ENCODE measurements at places on chromosomes 6 and 20.

GRCh38 chr6:167148021-167148420 lies 9.8 kb downstream of the GPR31 start:
- no peak for DNase-seq

- DNase-seq = no peak
Measured at GRCh38 chr20:14193885-14194284, 143.5 kb downstream of the FLRT3 start.

GRCh38 chr6:67736816-67737215 lies 898.3 kb upstream of the ADGRB3 start:
- DNase-seq = no peak

DNA sequence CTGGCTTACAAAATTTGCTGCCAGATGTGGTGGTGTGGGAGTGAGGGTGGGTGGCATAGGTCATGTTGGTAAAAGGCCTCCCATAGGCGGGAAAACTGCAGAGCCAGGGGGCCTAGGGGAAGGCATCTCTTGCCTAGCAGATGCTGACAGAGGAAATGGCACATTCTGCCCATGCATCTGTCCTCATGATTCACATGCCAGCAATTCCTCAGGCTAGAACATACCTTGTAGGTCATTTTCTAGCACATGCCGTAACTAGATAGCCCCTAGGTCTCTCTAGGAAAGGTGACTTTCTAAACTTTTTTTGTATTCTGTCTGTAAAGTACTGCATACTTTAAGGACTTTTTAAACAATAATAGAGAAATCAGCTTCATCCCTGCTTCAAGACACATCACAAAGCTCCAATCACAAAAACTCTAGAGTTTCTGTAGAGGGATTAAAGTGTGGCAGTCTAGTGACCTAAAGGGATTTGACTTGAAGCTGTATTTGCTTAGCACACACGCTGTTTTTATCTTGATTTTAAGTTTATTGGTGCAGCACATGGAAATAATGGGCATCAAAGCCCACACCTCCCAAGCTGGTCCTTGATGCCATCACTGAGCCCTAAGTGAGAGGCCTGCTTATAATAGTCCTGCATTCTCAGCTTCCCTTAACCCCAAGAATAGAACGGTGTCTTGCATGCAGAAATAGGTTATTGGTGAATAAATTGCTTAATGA lies 55.2 kb downstream of the ANKEF1 start:
- no peak for DNase-seq

DNA sequence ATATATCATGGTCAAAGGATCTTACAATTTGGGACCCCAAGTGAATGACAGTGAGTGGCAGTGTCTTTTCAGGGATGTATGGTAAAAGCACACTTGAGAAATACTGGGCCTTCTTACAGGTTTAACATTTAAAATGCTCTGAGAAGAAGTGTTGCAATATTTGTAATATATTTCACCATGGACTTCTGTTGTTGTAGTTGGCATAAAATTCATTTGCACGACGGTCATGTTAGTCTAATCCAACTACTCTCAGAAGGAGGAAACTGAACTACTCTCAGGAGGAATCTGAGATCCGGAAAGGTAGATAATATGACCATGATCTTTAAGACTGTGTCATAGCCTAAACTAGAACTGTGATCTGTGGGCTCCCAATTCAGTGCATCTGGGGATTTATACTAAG lies 700.1 kb downstream of the HDGFL1 start:
- DNase-seq = no peak

DNA sequence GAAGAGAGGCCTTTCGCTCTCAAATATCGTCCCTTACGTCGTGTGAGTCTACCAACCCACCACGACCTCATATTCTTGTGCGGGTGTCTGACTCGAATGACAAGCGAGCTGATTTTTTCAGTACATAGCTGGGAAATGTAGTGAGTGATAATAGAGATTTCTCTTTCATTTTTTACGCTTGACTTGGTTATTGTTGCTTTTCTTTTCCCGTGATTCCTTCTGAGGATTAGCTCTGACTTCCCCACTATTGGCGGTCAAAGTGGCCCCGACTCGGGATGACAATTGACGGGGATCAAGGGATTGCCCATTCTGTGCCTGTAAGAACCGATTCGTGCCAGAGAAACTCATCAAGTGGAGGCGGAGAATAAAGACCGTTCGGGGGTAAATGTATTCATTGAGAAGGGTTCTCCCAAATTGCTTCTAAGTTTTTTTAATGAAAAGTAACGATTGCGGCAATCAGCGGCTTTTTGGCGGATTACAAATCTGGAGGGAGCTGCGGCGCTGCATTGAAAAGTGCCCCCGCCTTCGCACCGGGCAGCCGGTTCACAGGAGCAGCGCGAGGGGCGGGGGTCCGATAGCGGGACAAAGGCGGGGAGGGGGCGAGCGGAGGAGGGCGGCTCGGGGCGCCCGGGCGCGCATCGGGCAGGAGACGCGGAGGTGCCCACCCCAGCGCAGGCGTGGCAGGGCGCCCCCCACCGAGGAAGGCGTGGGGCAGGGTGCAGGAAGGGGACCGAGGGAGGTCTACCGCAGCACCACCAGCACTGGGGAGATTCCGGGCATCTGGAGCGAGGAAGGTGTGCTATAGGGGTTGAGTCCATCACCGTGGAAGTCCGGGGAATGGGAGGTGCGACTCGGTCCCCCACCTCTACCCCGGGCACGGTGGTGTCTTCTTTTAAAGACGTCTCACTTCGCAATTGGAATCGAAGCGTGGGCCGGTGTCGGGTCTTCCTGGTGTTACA lies 44.5 kb upstream of the OSTM1 start:
- no peak for DNase-seq

DNA sequence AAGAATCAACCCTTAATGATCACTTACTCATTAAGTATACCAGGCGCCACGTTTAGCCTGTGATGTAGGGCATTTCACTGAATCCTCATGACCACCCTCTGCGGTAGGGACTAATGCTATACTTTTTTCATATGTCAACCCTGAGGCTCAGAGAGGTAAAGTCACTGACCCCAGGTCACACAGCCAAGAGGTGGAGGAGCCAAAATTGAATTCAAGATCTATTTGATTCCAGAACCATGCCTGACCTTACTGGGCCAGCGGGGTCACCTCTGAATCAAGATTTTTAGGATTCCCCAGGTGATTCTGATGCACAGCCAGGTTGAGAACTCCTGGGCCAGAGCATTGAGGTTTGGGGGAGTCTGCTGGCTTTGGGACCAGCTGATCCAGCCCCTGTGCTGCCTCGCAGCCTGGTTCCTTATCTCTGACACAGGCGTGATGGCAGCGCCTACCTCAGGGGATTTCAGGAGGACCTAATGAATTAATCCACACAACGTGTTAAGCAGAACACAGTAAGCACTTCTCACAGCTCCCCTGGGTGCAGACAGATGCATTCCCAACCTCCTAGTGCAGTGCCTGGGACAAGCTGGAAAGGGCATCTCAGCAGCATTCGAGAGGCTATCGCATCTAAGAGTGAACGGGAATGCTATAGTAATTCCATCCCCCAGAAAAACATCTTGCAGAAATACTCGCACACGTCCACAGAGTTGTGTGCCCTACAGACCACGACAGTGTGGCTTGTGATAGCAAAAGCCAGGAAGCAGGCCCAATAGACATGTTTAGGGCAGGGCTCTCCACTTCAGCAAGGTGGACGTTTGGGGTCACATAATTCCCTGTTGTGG lies 101.4 kb upstream of the PTPN1 start:
- DNase-seq = no peak

DNA sequence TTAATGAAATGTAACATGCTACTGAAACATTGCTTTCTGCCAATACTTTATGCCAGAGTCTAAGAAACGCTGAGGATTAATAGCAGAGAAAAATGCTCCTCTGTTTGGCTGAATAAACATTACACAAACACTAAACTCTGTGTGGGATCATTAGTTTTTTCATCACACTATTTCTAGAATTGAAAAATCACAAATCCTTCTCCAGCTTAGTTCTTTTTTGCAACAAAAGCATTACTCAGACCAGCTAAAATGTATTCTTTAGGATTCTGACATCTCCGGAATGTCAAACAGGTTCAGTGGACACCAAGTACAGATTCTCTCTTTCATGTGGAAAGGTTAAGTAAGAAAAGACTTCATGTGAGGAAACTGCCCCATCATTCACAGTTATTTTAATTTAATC lies 226.9 kb downstream of the SIM1 start:
- no peak for DNase-seq

DNA sequence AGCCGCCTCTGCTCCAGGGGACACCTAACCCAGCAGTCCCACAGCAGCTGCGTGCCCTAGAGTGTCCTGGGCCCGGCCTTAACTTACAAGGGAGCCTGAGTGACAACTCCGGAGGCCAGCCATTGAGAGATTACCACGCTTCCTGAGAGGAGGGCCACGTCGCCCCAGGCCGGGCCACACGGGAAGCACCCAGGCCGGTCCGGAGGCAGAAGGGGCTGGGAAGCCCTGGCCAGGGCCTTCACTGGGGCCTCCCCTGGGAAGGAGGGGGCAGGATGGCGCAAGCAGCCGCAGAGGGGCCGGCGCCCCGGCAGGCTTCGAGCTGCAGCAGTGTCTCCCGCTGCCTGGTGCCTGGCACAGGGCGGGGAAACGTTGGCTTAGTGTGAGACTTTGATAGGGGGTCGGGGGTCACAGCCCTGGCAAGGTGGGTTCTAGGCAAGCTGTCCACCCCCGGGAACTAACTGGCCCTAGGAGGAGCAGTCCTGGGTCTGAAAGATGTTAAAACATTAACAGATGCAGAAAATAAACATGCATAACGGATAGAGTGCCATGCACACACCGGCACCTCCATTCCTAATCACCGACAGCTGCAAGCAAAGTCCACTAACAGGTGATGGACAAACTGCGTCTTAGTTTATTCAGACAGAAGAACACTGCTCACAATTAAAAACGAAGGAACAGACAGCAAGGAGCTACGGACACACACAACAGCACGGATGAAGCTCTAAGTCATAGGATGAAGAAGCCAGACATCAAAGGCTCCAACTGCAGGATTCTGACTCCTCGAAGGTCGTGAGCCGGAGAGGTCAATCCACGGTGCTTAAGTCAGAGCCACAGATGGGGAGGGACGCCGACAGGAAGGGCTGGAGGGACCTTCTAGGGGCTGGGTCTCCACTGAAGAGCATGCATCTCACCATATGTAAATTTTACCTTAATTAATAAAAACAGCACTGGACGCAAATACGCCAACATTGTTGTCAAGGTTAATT lies 17.4 kb downstream of the CHRNA4 start:
- DNase-seq = no peak

DNA sequence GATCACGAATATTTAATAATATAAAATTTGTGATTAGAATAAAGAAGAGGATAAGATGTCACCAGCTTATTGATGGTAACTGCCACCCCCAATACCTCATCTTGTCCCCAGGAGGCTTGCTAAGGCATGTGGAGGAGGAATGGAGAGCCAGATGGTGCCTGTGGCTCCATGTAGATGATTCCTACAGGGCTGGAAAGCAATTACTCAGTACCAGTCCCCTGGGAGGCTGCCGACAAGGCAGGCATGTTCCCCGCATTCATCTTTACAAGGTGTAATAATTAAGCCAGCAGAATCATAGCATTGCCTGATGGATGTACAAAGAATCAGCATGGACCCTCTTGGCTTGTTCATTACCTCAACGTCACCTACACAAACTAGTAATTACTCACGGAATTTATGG lies 155.3 kb downstream of the PLCB1 start:
- no peak for DNase-seq

DNA sequence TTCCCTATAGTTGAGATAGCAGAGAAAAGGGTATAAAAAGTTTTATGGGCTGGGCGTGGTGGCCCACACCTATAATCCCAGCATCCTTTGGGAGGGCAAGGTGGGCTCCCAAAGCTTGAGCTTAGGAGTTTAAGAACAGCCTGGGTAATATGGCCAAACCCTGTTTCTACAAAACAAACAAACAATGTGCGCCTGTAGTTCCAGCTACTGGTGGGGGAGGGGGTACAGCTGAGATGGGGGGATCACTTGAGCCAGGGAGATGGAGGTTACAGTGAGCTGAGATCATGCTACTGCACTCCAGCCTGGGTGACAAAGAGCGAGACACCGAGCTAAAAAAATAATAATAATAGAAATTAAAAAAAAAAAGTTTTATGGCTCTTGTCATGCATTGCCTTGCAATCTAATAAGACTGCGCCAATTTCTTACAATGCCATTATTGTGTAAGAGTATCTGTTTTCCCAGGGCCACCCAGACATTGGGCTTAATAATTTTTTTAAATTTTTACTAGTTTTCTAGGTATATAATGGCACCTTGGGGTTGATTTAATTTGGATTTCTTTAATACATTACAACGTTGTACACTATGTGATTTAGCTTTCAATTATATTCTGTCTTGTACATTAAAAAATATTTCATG lies 3.9 kb downstream of the ACSS2 start:
- DNase-seq = no peak

- DNase-seq = no peak
Measured at GRCh38 chr6:11197175-11197536, 35.3 kb downstream of the NEDD9 start.

Data from erythroblast (primary cell).